ENCODE measurements at places on chromosomes 3 and 15.

- no peak for DNase-seq
Observed at GRCh38 chr3:198067416-198067815, 107.4 kb downstream of the LMLN start.

GRCh38 chr15:45677797-45678196 is 43.0 kb downstream of the SQOR start:
- DNase-seq, result no peak

DNA sequence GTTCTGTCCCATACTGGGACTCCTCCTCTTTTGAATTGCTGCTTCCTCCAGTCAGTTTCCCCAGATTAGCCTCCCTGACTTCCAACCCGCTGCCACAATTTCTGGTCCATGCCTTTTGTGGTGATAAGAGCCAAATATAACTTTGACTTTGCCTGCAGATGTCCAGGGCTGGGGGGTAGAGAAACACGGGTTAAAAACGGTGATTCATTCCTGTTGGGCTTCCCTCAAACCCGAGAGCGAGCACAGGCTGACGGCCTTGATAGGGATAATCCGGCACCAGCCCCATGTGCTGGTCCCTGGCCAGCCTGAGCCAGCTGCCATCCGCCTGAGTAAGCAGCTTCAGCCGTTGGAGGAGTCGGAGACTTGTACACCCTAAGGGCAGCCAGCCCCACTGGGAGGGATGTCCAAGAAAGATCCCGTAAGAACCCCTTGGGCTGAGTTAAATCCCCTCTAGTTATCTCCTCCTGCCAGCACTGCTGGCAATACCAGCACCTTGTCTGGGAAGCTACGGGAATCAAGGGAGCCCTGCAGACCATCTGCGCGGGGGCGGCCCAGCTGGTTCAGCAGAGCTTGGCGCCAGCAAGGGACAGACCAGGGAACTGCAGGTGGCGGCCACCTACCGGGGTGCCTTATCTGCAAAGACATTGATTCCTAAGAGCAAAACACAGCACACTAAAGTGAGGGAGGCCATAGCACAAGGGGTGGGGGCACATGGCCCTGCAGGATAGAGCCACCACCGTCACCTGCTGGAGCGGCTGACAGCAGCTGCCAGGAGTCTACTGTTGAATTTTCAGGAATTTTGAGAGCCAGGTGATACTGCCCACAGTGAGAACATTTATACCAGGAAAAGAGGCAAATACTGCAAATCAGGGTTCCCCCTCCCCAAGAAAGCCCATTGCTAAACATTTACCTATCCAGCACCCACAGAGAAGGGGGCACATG is 18.1 kb downstream of the CSPG4 start:
- no peak for DNase-seq

GRCh38 chr15:73602446-73602843 is 30.7 kb downstream of the NPTN start:
- no peak for DNase-seq

GRCh38 chr3:172383306-172383796 is 64.9 kb downstream of the GHSR start:
- DNase-seq, result no peak
